ENCODE measurements at places on chromosomes 3 and 15.

DNA sequence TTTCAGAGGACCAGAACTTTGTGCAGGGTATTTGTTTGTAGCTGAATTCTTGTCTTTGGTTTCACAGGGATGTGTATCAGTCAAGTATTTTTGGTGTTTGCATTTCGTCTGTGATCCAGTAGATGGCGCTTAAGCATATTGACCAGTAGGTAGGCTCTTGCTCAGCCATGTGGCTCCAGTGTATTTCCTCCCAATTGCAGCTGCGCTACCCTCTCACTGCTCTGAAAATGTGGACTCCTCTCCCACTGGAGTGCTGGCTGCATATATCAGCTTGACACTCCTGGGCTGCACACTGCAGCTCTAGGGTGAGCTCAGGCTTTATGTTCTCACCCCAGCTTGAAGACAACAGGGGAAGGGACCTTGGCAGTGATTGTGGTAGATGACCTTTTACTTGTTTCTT is 1264.3 kb upstream of the ALCAM start:
- DNase-seq = no peak

GRCh38 chr15:89641053-89641452 is 14.2 kb downstream of the KIF7 start:
- DNase-seq = no peak

- DNase-seq = no peak
Observed at GRCh38 chr3:185933374-185934173, 4.2 kb downstream of the TRA2B start.

DNA sequence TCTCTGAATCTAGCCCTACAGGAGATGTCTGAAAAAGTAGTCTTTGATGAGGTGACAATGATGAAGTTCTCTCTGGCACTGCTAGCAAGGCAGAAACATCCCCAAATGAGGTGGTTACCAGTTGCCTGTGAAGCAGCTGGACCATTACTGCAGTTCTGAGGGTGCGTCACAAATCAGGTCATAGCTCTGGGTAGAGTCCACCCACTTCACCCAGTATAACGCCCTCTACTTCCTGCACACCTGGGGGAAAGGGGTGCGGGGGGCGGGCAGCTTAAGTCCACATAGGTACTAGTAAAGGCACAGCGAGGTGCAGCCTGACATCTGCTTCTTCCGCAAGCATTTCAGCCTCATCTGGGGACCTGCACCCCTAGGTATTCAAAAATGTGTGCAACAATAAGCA is 13.4 kb upstream of the SATB1 start:
- DNase-seq = no peak

DNA sequence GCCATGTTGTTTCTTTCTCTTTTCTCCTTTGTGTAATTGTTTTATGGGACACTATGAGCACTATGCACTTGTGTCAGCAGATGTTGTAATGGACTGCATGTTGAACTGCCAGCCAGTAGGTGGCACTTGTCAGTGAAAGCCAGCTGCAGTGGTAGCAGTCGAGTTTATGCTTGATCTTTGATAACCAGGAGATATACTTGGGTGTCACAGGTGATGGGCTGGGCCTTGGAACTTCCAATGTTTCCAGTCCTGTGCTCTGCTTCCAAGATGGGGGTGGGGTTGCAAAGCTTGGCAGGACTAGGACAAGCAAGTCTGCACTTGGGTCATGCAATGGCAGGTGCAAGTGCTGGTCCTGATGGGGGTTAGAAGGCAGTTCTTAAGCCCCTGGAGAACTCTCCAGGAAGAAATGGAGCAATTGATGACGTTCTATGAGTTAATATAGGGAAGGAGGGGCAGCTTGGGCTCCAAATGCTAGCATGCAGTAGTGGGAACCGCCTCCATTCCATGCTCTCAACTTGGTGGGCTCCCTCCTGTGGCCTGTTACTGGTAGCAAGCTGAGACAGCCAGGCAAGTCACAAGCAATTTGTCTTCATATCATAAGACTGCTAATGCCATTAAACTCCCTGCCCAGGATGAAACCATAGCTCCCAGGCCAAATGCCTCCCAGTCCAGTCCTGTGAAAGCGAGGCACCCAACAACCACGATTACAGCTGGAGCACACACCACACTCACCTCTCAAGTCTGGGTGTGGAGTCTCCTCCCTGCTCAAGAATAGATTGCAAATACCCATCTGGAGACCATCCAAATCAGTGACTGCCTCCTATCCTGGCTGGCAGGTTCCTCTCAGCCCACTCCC is 287.2 kb downstream of the CGGBP1 start:
- no peak for DNase-seq

- no peak for DNase-seq
Observed at GRCh38 chr3:108117241-108117775, 26.5 kb upstream of the CD47 start.

- no peak for DNase-seq
Observed at GRCh38 chr15:47548231-47548630, 169.1 kb upstream of the SEMA6D start.

DNA sequence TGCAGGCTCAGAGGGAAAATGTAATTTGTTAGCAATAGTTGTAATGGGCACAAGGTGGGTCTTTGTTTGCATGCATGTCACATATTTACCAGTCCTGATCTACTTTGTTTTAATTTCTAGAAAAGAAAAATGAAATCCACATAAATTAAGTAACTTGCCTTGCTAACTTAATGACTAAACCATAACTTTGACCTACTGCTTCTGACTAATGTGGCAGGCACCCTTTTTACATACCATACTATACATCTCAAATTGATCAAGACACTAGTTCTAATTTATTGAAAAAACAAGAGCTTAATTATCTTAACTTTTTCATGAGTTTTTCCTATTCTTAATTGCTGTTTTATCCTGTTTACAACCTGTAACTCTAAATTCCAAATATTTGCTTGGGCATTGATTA is 93.2 kb downstream of the ATP11B start:
- no peak for DNase-seq

- no peak for DNase-seq
Observed at GRCh38 chr15:35958021-35958420, 412.1 kb upstream of the DPH6 start.

GRCh38 chr3:49410066-49410845 is 1.5 kb downstream of the RHOA start:
- DNase-seq = no peak

- no peak for DNase-seq
Observed at GRCh38 chr15:29784413-29784812, 37.9 kb downstream of the TJP1 start.

- no peak for DNase-seq
Observed at GRCh38 chr15:73617301-73617831, 15.8 kb downstream of the NPTN start.

DNA sequence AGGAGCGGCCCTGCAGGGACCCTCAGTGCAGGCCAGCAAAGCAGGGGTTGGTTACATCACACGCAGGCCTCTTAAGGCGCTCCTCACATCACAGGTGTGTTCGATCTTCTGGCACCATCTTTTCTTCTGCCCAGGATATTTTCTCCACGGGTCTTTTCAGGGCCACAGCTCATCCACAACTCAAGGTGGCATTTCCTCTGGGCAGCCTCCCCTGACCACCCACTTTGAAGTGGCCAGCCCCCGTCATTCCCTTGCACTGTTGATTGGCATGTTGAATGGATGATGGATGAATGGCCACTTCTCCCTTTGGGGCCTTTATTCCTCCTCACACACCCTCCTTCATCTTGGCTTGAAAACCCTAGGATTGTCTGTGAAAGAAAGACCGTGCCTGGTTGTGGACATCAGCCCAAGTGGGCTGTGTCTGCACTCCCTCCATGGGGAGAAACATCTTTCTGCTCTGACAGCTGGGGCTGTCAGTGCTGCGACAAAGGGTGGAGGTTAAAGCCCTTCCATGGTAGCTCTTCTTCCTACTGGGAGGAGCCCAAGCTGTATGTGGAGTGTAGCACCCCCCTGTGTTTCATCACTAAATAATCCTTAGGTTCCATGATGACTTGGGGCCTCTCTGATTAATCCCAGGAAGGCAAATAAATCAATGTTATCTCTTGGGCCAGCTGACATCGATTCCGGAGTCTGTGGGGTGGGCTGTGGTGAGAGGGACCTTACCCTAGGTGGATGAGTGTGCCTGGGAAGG is 102.5 kb downstream of the EPHB1 start:
- DNase-seq = no peak

GRCh38 chr3:38533285-38533976 is 37.3 kb downstream of the EXOG start:
- DNase-seq = no peak

GRCh38 chr15:53716909-53717876 is 42.3 kb downstream of the WDR72 start:
- DNase-seq = no peak

GRCh38 chr3:145089337-145089736 is 1071.6 kb downstream of the PLOD2 start:
- no peak for DNase-seq

- DNase-seq = peak; percentile 97
Observed at GRCh38 chr3:108221911-108222852, at the start of gene IFT57. IFT57 (minus strand) TSS chr3:108222424; CDS start chr3:108222322, 102 bp downstream.

DNA sequence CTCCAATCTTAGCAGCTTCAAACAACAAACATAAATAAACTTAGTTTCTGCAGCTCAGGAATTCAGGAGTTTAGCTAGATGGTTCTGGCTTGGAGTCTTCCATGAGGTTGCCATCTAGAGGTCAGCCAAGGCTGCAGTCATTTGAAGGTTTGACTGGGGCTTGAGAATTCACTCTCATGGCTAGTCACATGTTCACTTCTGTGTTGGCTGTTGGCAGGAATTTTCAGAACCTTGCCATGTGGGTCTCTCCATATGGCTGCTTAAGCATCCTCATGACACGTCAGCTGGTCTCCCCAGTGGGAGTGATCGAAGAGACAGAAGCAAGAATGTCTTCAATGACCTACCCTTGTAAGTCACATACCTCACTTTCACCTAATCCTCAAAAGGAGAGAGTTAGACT is 269.2 kb upstream of the CNTN3 start:
- no peak for DNase-seq

DNA sequence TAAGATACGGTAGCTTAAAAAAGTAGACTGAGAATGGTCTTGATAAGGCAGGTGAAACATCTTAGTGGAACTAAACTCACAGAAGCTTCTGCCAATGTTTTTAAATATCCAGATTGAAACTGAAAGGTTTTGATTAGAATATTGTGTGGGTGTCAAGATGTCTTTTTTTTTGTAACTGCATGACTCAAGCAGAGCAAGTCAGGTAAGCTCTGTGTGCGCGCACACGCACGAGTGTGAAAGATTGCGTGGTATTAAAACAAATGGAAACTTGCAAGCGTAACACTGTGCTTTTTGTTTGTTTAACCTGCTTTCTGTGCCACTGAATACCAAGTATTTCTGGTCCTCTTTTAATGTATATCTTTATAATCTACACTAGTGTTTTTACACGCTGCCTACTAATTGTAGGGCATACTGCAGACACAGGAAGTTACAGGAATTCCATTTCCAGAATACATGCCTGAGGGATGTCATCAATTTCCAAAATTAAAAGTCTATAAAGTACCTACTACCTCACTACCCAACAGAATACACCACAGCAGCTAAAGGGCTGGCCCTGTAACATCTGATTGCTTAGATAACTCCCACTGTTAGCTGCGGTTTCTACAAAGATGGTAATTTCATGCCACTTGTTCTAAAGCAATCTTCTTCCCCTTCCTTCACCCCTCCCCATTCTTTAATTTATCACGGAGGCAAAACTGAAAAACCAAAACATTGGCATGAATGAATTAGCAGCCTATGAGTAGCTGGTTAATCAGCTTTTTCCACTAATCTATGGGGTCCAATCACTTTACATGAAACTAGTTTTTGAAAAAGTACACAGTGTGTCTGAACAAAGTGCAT is 472.8 kb downstream of the SHQ1 start:
- no peak for DNase-seq

DNA sequence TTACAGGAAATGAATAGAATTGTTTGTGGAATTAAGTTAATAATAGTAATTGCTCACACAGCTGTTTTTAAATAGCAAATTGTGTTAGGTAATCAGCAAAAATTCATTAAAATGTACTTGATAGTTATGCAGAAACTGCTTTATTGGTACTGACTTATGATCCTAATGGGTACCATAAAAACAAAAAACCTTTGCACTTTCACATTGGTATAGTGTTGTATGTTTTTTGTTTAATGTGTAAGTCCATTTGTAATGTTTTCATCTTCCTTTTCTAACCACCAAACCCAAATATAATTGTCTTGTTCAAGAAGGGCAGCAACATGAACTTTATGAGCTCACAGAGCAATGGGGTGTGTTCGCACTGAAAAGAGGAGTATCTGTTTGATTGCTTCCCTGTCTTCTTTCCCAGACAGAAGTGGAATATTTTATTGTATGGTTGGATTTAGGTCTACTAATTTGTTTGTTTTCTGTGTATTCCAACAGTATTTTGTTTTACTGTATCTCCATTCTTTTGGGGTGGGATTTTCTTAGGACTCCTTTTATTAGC is 135.8 kb downstream of the TCF12 start:
- no peak for DNase-seq

GRCh38 chr15:74415966-74416916 is 17.5 kb downstream of the SEMA7A start:
- DNase-seq = no peak

GRCh38 chr3:129119365-129120100 is 2.1 kb downstream of the RAB43 start:
- no peak for DNase-seq

- no peak for DNase-seq
Observed at GRCh38 chr3:156209631-156210335, 89.4 kb downstream of the KCNAB1 start.

GRCh38 chr3:53161450-53161819 is 426 bp downstream of the PRKCD start:
- no peak for DNase-seq

DNA sequence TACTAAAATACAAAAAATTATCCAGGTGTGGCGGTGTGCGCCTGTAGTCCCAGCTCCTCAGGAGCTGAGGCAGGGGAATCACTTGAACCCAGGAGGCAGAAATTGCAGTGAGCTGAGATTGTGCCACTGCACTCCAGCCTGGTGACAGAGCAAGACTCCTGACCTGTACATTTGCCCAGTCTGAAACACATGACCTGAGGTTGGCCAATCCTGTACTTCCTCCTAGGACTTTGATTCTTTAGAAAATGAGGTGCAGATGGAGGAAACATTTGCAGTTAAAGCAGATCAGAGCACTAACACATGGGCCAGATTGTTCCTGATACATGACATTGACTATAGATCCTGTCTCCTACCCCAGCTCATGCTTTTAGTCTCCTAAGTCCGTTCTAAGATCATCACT is 28.9 kb upstream of the LPP start:
- no peak for DNase-seq

DNA sequence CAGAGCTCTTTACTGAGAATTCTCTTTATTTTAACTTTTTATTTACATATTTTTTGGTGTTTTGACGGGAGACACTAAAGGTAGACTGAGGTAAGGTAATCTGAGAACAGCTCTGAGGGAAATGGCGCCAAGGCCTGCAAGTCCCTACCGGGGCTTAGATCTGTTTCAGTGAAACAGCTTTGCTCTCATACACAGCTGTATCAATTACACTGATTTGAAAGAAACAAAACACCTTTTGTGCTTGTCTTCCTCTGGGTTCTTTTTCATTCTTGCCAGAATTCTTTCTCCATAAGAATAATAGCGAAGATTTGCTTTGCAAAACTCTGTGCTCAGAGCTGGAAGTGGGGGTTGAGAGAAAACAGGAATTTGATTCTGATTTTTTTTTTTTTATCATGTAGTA is 79.5 kb upstream of the PEX5L start:
- no peak for DNase-seq

Data from C1 segment of cervical spinal cord (tissue), 14 donors.